ENCODE measurements at places on chromosomes 12 and 14.

GRCh38 chr14:63436286-63437098 is 106.7 kb downstream of the PPP2R5E start:
- no peak for DNase-seq

DNA sequence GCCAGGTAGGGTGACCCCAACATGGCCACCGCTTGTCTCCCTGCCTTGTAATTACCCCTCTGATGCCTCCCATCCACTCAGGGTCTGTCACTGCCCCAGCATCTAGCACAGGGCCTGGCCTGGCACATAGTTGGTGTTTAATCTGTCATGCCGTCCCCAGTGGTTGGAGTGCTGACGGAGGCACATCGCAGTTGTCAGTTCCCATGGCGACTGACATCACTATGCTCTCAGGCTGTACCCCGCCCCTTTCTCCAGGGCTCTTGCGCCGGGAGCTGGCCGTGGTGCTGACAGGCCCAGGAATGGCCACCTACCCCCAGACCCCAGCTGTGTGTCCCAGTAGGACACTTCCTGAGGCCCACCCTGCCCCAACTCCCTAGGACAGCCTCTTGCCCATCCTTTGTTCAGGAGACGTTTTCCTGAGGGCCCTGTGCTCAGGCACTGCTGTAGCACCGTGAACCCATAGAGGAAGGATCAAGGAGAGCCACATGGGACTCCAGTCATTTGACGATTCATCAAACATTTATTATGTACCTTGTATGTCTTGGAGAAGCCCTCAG is 23.0 kb downstream of the FAM222A start:
- peak; percentile 57 for DNase-seq

- no peak for DNase-seq
Measured at GRCh38 chr12:49545815-49546214, 7.0 kb downstream of the KCNH3 start.

DNA sequence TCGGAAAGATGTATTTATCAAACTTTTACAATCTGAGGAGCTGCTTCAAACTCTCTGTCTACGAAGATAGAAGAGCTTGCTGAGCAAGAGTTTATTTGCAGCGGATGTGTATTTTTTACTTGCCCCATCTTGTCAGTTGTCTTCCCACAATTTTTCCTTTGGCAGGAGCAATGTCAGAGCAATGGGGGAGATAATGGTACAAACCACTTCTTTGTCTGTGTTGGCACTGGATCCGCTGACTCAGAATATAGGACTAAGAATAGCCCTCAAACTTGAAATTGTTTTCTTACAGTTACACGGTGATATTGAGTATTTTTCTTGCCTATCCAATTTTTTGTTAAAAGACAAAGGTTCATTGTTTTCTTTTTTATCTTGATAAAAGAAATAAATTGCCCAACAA is 27.6 kb downstream of the HELB start:
- peak; percentile 75 for DNase-seq

DNA sequence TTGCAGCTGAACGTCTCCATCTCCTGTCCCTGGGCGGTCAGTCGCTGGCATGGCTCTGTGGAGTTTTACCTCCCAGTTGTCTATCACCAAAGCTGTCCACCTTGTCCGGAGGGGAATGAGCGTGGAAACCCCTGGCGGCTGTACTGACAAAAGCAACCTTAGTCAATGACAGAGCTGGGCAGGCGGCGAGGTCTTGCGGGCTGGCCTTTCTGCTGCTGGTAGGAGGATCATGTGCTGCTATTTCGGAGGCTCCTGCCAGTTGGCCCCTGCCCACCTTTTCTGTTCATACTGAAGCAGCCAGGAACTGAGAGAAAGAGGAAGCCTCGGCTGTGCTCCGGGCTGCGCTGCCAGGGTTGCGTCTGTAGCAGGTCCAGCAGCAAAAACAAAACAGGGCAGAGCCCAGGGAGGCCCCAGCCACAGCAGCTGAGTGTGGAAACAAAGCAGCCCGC is 57.7 kb downstream of the HMGA2 start:
- peak; percentile 96 for DNase-seq

DNA sequence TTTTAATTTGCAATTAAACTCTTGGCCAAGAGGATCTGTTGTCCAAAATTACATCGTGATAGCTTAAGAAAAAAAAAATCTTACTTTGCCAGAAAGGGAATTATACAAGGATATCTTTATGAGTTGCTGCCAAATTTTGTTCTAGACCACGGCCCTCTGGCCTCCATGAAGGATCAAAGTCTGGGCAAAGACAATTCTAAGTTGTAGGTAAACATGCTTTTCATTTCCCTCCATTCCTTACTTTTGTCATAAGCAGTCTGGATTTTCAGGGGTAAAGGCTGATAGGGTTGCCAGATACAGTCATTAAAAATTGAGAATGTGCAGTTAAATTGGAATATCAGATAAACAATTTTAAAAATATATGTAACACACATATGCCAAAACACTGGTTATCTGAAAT is 135.1 kb downstream of the MON2 start:
- no peak for DNase-seq

- DNase-seq: no peak
Measured at GRCh38 chr12:125406131-125406530, 340.9 kb downstream of the AACS start.

DNA sequence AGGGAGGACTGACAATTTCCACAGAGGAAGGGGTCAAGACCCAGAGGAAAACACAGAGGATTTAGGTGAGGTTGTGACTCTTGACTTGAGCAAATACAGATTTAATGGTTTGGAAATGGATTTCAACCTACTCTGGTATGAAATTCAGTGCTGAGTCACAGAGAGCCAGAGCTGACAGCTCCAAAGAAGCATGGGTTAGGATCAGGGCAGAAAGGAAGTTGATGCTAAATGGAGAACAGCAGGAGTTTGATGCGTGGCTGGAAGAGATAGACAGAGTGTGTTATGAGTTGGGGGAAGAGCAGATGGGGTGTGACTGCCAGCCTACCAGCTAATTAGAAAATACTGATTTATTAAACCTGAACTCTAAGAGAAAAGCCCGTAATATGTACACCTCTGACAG is 272.6 kb downstream of the FOXG1 start:
- DNase-seq: peak; percentile 18

GRCh38 chr12:69064734-69065443 is 131.9 kb upstream of the CPM start:
- DNase-seq: no peak

DNA sequence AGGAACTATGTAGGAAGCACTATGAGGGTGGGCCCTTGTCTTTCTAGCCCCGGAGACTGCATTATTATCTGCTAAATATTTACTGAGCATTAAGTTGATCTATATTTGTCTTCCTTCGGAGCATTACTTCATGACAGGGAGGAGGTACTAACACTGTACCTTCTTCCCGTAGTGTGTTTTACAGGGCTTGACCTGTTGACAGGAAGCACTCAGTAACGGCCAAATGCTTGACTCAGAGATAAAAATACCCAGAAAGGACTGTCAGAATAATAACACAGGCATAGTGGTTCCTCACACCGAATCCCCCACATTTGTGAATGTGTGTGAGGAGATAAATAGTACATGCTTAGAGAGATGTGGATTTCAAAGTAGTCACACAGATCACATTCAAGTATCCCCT is 466.6 kb downstream of the EGLN3 start:
- DNase-seq: peak; percentile 24

DNA sequence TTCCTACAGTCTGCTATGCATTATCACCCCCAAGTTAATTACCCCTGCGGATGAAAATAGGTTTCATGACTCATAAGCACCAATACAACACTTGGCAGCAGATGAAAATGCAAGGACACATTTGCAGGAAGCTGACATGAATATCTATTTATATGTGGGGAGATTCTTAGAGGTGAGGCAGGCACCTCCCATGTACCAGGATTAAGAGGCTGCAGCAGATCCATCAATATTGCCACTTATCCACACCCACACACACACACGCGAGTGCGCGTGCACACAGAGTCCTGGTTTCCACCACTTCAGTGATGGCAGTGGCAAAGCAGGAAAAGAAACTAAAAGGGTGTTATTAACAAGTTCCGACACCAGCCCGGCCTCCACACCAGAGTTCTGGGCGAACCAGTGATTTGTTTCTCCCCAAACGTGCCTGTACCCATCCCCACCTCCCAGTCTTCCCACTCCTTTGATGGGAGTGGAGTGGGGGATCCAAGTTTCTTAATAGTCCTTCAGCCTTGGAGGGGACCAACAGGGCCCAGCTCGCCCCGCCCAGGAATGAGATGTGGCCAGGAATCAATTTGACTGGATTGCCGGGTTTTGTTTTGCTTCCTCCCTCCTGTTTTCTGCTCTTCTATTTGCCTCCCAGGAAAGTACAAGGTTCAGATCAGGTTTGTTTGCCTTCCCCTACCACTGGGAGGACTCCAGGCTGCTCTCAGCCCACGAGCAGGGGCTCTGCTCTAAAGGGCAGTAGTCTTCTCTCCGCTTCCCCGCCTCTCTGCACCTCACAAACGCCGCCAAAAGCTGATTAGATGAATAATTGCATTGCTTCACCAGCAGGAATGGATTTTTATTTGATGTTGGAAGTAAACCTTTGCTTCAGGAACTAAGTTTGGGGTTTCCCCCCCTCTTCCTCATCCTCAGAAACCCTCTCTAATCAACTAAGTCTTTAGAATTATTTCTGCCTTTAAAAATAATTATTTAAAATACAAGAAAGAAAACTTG is 5.2 kb downstream of the IRF2BPL start:
- peak; percentile 16 for DNase-seq

DNA sequence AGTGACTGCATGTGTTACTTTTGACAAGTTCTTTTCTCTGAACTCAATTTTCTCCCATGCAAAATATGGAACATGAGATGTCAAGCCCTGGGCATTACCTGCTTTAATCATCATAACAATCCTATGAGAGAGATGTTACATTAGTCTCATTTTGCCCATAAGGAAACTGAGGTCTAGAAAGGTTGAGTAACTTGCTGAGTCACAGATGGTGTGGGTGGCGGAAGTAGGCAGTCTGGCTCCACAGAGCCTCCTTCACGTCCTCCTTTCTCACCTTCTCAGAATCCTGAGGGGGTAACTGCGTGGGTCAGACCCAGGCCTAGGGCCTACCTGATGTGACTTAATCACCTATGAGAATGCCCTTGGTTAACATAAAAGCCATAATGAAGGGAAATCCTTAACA is 50.7 kb downstream of the TMTC1 start:
- DNase-seq: peak; percentile 58

- peak; percentile 96 for DNase-seq
Measured at GRCh38 chr12:12439636-12440035, 82.8 kb downstream of the BORCS5 start.

GRCh38 chr12:11555743-11556625 is 93.5 kb upstream of the ETV6 start:
- DNase-seq: no peak

- DNase-seq: no peak
Measured at GRCh38 chr14:68286667-68287066, 467.1 kb downstream of the RAD51B start.

GRCh38 chr12:91384366-91384765 is 201.7 kb upstream of the DCN start:
- no peak for DNase-seq

DNA sequence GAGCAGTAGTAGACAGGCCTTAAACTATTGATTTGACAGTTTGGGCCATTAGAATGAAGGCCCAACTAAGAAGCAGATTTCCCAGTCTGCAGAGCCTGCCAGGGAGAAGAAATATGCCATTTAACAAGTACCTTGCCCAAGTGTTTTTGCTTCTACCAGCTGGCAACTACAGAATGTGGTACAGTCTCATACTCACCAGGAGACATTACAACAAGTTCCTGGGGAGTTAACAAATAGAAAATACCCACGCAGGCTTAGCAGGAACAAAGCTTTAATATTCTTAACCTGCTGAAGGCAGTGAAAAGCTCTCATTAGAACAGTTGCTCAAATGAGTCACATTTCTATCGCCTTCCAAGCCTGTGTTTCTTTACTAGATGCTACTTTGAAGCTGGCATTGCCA is 241.0 kb downstream of the TMEM117 start:
- no peak for DNase-seq

DNA sequence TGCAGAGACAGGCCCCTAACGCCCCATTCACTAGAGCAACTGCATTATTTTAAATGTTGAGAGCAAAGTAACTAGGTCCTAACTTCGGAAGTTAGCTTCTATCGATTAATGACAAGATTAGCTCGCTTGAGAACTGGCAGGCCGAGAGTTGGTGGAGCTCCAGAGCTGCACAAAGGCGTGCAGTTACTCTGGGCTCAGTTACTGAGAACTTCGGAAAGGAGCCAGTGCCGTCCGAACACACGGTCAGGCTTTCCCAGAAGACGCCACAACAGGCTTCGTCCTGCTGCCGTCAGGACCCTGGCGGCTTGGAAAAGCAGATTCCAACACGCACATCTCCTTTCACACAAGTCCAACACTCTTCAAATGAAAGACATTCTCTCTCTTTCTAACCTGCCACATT is 45.4 kb upstream of the TESC start:
- DNase-seq: no peak

GRCh38 chr12:108335349-108336119 is 3.6 kb downstream of the CMKLR1 start:
- DNase-seq: no peak

All from cardiac fibroblast (primary cell).